Left hindlimb (tissue), 1 donor: ENCODE measurements at places on chromosomes 5 and 9.

GRCh38 chr9:135776893-135777622, 75.1 kb downstream of the KCNT1 start:
- DNase-seq: no peak

- DNase-seq: peak; percentile 48
These were observed 93.2 kb upstream of the PHYKPL start for GRCh38 chr5:178325679-178326373.

DNA sequence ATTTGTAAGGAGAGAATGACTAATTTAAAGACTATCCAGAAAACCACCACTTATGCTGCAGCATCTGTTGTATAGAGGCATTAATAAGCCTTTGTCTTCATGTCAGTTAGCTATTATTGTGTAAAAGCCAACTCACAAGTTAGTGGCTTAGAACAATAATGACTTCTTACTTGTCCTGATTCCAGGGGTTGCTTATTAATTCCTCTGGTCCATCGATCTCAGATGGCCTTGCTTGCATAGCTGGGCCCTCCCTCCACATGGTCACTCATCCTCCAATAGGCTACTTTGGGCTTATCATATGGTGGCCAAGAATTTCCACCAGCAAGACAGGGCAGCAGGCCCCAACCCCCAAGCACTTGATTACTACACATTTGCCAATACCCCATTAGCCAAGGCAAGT, 44.5 kb upstream of the STK32A start:
- no peak for DNase-seq

- no peak for DNase-seq
These were observed 26.4 kb downstream of the UTP15 start for GRCh38 chr5:73591698-73592501.

DNA sequence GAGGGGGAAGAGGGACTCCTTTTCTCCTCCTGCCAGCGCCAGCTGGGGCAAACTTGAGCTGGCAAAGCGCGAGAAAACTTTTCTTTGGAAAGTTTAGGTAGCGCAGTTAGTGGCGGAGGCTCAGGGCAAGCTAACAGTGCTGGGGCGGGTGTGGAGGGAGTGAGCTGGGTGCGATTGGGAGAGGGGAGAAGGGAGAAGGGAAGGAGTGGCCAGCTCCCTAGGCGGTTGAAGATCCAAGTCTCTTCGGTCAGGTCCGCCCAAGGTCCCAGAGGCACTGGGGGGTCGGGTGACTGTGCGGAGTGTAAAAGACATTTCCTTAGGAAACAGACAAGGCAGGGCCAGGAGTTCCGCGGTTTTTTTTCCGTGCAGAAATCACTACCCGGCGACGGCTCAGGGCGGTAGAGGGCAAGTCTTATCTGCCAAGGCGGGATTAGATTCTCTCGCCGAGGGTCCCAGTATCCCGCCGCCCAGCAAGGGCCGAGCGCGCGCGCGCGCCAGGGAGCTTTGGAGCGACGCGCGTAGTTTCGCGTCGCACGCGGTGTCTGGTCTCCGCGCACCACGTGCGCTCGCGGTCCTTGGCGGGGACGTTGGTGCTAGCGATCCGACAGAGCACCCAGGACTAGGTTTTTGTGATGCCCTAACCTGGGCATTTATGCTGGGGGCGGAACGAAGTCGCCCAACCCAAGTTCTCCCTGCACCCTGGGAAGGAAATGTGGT, 33.6 kb upstream of the NFIB start:
- peak; percentile 86 for DNase-seq

- DNase-seq: no peak
These were observed 58.6 kb downstream of the STARD4 start for GRCh38 chr5:111453747-111454146.

DNA sequence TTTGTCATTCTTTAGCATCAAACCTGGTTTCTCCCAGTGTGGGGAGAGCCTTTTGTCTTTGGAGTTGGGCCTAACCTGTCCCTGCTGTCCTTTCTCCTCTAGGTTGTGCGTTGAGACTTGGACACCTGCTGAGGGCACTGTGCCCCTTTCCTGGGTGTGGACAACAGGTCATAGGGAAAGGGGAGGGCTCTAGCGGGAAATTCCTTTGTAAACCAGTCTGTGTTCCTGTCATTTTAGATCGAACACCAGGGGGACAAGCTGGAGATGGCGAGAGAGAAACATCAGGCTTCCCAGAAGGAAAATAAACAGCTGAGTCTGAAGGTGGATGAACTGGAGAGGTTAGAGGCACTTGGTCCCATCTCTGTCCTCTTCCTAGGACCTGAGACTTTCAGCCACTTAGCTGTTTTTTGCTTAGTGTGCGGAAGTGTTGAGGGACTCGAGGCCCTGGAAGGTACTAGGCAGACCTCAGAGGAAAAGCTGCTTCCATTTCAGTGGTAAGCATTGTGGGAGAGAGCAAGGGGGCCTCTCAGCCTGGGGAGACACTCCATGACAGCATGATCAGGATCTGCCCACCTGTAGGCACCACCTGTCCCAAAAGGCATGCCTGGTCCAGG, 8.6 kb upstream of the GLE1 start:
- DNase-seq: no peak

DNA sequence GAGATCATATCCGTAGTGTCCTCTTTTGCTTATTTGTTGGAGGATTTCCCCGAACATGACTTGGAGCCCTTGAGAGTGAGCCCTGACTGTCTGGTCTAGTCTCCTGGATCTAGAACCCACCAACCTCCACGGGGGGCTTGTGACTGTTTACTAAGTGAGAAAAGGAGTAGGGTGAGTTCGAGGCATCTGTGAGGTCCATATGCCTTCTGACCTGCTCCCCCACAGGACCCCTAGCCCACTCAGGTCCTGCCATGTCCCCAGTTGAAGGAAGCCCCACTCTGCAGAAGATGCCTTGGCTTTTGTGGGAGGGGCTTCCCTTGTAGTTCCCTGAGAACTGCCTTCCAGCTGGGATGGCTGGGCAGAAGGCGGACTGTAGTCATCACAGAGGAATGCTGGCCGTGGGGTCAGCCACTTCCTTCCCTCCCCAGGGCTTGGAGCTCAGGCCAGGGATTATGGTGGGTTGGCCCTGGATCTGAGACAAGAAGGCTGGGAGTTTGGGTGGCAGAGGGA, 7.0 kb upstream of the IRF1 start:
- peak; percentile 80 for DNase-seq

DNA sequence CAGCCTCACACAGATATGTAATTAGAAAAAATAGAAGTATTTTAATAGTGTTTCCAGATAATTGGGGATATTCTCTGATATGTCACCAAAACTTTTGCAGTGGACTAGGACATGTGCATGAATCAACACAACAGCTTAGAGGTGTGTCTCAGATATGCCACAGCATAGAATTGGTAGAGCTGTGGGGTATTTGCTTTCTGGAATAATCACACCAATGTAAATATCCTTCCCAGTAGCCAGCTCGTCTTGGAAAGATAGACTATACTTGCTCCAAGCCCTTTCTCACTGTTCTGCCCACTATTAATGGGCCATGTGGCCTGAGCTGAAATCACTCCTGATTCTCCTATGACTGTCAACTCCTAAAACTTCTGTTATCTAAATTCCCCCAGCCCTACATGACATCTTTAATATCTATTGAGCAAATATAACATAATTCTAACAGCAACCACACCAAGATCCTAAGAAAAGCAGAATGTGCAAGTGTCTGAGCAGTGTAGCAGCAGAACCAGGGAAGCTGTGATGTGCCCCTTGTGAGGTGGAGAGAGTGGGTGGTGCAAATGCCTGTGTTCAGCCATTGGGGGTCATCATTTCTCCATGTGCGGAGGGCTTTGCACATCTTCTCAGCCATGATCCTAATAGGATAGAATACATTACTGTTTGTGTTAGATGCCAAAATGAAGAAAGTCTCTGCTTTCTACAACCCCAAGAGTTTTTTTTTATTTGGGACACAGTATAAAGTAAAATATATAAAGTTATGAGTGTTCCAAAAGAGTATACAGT, 65.0 kb downstream of the MELK start:
- DNase-seq: no peak

GRCh38 chr9:97480174-97480573, 21.3 kb upstream of the TMOD1 start:
- no peak for DNase-seq

- peak; percentile 30 for DNase-seq
These were observed 55.4 kb upstream of the RNF130 start for GRCh38 chr5:180126716-180127681.

DNA sequence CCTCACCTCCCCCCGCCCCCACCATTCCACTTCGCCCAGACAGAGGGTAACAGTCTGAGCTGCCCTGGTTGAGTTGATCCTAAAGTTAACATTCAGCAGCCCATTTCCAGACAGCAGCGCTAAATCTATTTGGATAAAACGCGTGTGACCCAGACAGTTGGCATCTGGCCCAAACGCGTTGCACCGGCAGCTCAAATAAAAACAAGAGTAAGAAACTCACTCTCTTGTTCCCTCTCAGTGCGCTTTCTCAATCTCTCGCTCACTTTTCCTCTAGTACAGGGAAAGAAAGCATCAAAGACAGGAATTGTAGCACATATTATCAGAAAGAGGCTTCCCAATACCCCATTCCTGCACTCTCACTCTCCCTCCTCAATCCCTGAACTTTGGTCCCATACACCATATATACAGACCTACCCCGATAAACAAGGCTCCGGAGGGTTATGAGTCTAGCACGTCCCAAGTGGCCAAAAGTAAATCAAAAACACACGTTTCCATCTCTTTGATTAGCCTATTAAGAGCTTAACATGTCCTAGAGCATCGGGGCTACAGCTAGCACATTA, 1.3 kb downstream of the ADAMTS6 start:
- peak; percentile 82 for DNase-seq

DNA sequence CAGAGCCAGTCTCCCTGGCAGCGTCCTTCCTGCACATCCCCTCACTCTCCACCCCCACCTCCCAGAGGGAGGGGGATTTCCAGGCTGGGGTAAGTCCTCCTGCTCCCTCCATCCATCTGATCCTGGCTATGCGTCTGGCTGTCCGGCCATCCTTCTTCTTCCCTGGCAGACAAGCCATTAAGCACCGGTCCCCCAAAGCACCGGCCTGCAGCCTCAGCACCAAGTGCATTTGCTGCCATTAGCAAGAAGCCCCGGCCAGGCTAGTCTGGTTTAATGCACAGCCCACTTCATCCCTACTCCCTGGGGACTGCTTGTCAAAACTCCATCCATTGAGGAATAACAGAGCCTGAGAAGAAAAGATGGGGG, 208.7 kb upstream of the IER5L start:
- no peak for DNase-seq

DNA sequence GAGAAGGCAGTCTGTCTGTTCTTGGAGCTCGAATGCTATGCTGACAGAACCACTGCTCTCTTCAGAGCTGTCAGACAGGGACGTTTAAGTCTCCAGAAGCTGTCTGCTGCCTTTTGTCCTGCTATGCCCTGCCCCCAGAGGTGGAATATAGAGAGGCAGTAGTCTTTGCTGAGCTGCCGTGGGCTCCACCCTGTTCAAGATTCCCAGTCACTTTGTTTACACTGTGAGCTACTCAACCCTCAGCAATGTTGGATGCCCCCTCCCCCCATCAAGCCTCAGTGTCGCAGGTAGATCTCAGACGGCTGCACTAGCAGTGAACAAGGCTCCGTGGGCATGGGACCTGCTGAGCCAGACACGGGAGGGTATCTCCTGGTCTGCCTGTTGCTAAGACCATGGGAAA, 344.2 kb downstream of the TMEM161B start:
- no peak for DNase-seq

DNA sequence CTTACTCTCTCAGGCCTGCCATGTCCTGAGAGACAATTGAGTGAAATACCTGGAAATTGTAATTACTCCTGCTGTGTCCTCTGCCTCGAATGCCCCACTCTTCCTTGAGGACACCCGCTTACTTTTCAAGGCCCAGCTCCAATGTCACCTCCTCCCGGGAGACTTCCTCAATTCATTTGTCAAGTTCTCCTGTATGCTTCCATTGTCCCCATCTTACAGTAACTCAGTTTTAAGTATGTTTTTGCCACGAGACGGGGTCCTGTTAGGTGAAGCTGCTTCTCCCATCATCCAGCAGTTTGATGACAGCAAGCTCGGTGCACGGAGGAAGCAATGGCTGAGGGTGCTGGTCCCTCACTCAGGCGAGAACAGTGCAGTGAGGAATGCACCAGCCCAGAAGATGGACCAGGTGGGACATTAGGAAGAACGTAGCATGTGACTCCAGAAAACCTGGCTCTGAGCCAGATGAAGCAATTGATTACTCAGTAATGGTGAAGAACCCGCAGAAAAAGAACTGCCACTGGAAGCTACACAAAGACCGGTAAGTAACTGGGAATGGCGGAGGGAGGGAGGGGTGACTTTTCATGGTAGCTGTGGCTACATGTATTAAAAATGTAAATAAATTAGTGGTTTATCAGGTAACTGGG, 274.8 kb downstream of the DENND1A start:
- DNase-seq: no peak

DNA sequence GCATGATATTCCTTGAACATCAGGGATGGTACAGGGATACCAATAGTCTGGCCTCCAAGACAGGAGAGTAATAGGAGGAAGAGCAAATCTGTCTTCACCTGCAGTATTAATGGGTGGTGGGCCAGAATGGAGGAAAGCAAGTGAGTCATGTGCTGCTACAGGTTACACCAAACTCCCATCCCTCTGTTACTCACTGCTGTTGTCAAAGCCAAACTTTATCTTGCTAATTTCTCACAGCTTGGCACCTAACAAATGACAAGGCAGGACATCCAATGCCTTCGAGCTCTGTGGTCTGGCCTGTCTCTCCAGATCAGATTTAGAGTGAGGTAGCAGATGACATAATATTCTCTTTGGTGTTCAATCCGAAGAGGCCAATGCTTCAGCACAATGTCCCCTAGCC, 26.8 kb downstream of the PLAC8L1 start:
- no peak for DNase-seq

GRCh38 chr9:120463765-120464164, 116.2 kb downstream of the CDK5RAP2 start:
- DNase-seq: no peak

DNA sequence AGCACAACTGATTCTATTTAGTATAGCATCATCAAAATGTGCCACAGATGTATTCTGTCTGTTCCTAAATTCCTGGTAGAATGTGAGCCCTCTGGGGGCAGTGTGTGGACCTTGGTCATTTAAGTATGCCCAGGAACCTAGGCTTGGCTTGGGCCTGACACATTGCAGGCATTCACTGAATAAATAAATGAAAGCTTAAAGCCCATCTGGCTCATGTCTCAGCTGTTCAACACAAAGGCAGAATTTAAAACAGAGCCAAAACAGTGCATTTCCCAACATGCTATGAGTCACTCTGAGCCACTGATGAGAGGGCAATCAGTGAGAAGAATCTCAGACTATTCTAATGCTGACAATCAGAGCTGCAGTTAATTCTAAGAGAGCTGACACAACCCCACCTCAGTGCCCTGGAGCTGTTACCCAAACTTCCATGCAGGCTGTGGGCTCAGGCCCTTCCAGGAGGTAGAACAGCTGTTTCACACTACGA, 8.1 kb downstream of the FAM193B start:
- DNase-seq: no peak

- DNase-seq: no peak
These were observed 634.5 kb downstream of the NR2F1-AS1 start for GRCh38 chr5:92946546-92946945.

DNA sequence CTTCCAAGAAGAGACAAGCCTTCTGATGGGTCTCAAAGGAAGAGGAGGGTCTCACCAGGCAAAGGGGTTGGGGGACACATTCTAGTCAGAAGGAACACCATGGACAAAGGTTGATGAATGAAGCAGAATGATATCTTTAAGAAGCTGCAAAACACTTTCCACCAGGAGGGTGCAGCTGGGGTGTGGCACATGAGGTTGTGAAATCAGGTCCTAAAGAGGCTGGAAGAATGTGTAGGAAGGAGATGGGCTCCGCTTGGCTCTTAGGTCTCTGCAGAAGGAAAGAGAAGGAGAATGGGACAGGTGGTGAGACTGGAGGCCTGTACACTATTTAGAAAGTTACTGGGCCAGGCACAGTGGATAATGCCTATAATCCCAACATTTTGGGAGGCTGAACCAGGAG, 328.6 kb downstream of the PDE4D start:
- no peak for DNase-seq
